ENCODE measurements at places on chromosomes 3 and 15.

DNA sequence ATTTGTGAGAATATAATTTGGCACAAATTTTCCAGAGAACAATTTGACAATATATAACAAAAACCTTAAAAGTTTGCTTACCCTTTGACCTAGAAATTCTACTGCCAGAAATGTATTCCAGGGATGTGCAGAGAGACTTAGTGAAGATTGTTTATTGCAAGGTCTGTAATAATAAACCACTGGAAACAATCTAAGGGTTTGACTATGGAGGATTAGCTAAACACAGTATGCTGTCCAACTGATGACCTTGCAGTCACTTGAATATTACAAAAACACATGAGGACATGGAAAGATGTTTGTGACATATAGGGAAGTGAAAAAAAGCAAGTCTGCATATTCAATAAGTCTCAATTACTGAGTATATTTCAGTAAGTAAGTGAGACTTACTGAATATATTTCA is 48.1 kb upstream of the CDV3 start:
- no peak for DNase-seq

GRCh38 chr3:195823999-195824398 is 12.3 kb upstream of the MUC4 start:
- DNase-seq = no peak

- no peak for DNase-seq
These were observed 21.7 kb downstream of the APBA2 start for GRCh38 chr15:28907338-28907960.

DNA sequence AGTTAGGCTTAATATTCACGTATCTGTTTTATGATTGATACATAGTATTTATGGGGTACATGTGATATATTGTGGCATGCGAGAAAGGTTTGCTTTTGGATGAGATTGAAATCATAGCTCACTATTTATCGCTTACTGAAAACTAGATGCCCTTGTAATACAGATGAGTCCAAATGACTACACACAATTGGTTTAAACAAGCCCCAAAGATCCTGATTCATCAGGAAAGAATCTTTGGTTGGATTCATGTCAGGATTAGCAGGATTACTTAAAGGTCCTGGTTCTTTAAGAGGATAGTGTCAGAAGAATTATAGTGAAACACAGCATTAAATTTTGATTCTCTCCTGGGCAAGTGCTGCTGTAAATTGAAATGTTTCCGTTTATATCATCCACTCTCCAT is 18.6 kb upstream of the AADAC start:
- no peak for DNase-seq

DNA sequence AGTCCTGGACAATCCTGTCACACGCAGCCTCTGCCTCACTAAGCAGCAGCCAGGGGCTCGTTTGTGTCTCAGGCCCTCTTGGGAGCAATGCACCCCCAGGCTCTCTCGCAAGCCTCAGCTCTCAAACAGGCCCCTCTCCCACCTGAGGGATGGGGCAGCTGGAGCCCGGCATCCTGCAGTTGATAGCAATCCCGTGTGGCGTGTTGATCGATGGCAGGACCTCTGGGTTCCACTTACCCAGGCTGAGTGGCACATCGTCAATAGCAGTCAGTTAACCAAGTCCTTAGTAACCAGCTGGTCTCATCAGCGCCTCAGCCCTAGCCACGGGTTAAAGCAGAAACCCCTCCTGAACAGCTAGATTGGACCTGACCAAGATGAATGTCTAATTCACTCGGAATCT is 36.5 kb upstream of the PLXNA1 start:
- DNase-seq = no peak

GRCh38 chr3:123798550-123798949 is 85.6 kb downstream of the MYLK start:
- no peak for DNase-seq

Measured in activated naive CD4-positive, alpha-beta T cell treated with anti-CD3 and anti-CD28 coated beads, Interleukin-2, amount 10 ng/mL, durations not matched to agents 7 days and 5 days (primary cell).